ENCODE measurements at places on chromosomes 2 and 18.

- no peak for DNase-seq
These were observed 111.8 kb upstream of the DCC start for GRCh38 chr18:52228166-52228565.

- DNase-seq: no peak
These were observed 62.1 kb upstream of the XDH start for GRCh38 chr2:31476511-31477180.

- peak; percentile 33 for DNase-seq
These were observed 115.1 kb upstream of the GPC1 start for GRCh38 chr2:240320204-240320993.

- DNase-seq: no peak
These were observed 1.1 kb upstream of the TACR1 start for GRCh38 chr2:75200140-75201096.

GRCh38 chr2:42971947-42972736 lies 179.8 kb upstream of the HAAO start:
- no peak for DNase-seq

DNA sequence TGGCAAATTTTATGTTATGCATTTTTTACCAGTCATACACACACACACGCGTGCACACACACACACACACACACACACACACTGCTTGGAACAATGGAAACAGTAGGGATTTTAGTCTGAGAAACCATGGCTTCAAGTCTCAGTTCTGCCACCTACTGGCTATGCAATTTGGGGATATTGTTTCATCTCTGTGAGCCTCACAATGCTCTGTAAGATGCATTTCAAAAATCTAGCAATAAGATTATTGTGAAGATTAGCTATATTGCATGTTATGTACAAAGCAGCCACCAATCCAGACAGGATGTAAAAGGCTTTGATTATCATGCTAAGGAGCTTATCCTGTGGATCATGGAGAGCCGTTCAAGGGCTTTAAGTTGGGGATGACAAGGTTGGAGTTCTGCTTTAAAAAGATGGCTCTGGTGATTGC lies 401.4 kb downstream of the NBAS start:
- DNase-seq: no peak

DNA sequence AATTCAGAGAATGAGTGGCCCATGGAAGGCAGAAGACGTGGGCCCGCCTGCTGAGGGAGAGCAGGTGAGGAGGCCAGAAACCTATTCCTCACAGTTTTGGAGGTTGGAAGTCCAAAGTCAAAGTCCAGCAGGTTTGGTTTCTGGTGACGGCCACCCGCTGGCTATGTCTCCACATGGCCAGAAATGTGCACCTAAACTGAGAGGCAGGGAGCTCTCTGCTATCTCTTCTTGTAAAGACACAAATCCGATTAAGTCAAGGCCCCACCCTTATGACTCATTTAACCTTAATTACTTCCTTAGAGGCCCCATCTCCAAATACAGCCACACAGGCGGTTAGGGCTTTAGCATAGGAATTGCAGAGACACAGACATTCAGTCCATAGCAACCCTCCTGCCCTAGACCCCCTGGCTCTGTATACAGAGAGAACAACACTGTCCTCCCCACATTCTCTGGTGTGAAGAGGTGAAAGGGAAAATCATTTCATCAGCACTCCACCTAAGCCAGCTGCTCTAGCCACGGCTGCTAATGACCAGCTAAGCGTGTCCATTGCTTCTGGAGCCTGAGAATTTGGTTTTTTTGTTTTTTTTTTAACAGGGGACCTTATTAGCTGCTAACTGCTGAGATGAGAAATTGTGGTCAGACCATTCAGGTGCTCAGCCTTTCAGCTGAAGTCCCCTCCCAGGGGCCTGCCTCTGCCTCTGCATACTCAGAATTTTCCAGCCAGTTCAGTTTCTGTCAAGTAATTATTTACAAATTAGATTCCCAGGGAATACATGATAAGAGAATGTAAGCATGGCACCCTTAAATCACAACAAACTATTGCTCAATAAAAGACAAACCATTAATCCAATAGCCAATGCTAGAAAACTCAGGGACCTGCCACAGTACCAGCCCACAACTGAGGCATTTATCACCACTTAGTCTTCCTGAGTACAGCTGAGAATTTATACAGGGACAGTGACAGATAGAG lies 368.7 kb upstream of the ID2 start:
- no peak for DNase-seq

DNA sequence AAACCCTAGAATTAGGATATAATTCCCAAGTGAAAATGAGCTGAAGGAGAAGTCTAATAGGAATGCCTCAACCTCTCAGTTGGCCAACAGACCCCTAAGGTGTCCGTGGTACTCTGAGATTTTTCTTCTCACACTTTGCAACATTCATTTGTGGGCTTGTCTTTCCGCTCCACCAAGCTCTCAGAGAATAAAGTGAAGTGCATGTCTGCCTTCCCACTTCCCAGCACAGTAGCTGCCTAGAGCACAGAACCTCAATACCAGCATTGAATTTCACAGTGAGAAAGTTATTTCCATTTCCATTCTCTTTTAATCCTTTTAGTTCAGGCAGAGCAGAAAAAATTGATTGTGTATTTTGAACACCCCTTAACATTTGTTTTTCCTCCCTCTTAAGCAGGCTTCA lies 451.8 kb downstream of the TGIF1 start:
- no peak for DNase-seq

DNA sequence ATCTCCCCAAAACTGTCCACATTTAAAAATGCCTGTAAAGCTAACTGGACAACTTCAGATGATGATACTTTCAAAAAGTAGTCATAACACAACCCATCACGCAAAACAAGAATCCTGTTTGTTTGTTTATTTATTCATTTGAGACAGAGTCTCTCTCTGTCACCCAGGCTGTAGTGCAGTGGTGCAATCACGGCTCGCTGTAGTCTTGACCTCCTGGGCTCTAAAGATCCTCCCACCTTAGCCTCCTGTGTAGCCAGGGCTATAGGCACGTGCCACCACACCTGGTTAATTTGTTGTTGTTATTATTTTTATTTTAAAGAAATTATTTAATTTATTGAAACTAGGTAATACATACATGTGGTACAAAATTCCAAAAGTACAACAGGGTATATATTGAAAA lies 94.8 kb downstream of the RAPGEF4 start:
- no peak for DNase-seq

- no peak for DNase-seq
These were observed 7.6 kb downstream of the GPATCH11 start for GRCh38 chr2:37091873-37092272.

DNA sequence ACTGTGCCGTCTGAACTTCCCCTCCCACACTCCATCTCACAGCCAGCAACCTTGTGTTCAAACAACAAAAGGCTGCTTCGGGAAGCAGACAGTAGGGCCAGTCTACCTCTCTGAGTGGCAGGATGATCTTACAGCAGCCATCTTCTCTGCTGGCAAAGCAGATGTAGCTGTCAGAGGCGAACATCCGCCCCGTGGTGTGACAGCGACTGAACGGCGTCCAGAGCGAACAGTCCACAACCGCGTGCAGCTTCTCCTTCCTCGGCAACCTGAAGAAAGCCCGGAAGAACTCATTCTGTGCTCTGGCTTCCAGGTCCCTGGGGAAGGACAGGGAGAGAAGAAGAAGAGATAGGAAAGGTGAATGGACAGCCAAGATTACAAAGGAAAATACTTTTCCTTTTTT lies 38.0 kb downstream of the RPL31 start:
- no peak for DNase-seq

GRCh38 chr2:50786345-50786744 lies 245.6 kb downstream of the NRXN1 start:
- no peak for DNase-seq

DNA sequence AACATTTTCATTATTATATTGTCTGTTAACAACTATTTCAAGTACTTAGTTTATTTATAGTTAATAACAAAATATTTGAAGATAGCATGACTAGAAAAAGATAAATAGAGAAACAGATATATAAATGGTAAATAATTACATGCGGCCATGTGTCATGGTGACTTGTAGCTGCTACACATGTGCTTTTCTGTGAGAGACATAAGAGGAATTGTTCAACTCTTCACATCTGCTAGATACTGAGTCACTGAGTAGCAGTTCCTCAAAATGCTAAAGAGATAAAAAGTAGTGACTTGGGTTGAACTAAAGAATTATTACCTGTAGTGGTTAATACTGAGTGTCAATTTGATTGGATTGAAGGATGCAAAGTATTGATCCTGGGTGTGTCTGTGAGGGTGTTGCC lies 37.5 kb upstream of the SCN9A start:
- no peak for DNase-seq

GRCh38 chr2:199911877-199912161 lies 726 bp downstream of the C2orf69 start:
- DNase-seq: no peak

DNA sequence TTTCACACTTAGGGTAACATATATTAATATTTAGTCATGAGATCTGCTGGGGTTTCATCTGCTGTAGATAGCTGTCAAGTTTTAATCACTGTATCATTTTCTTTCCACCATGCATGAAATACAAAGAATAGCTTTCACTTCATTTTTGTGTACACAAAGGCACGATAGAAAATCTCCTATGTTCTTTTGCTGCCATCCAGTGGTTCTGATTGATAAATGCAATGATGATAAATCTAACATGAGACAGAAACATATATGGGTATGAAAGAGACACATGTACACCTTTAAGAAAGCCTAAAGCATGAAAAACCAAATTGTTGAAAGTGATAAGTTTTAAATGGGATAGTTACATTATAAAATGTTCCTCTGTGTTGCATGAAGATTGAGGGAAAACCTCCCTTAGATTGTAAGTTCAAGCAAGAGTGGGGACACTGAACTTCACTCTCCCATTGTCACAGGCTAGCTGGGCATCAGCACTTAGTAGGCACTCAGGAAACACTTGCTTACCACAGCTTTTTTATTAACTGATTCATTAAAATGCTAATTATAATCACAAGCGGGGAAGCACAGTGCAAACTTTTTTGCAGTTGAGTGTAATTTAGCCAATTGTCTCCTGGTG lies 31.2 kb downstream of the C1D start:
- DNase-seq: no peak

DNA sequence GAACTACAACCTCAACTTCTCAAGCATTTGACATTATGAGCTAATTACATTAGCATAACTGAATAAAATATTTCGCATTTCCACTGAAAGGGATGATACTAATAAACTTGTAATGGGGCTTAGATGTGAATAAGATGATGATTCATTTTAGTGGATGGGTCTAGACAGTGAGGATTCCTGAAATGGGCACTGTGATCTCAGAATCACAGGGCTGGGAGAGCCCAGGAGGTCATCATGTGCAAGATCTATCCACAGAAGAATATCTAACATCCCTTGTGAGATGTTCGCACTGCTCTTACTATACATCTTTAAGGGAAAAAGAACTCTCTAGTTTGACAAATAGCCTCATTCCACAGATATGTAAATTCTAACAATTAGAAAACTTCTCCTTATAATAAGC lies 245.7 kb downstream of the DYM start:
- DNase-seq: no peak

DNA sequence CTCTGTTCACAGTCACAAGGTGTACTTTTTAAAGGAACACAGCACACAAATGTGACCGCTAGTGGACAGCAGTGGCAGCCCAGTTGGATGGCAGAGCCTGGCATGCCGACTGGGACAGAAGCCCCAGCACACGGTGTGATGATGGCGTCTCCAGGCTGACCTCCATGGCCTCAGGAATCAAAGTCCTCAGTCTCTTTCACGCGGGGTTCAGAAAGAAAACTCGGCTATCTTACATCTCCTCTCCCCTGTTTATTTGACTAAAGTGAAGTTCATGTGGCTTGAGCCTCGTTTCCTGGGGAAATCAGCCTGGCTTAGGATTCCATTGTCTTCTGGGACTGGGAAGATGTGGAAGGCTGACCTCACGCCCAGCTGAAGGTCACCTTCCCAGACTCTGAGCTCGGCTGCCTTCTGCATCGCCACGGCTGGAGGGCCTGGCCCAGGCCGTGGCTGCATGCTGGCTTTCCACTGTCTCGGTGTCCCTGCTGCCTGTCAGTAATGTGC lies 56.1 kb downstream of the ASAP2 start:
- DNase-seq: no peak

DNA sequence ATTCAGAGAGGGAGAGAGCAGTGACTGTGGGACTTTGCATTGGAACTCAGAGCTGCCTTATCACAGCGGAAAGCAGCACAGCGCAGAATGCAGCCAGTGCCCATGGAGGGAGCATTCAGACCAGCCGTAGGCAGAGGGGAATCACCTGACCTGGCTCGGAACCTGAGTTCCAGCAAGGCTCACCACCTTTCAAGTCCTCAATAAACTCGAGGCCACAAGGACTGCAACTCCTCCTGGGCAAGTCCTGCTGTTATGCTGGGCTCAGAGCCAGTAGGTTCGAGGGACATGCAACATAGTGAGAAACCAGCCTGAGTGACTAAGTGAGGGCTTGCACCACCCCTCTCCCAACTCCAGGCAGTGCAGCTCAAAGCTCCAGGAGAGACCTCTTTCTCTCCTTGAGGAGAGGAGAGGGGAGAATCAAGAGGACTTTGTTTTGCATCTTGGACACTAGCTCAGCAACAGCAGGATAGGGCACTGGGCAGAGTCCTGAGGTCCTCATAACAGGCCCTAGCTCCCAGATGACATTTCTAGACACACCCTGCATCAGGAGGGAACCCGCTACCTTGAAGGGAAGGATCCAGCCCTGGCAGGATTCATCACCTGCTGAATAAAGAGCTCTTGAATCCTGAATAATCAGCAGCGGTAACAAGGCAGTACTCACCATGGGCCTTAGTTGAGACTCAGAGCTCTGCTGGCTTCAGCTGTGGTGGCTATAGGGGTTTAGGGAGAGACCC lies 136.8 kb upstream of the OTOS start:
- DNase-seq: peak; percentile 1

GRCh38 chr2:214104967-214105366 lies 305.9 kb upstream of the VWC2L start:
- DNase-seq: no peak

- no peak for DNase-seq
These were observed 12.2 kb downstream of the TNFRSF11A start for GRCh38 chr18:62337336-62337735.
